ENCODE measurements at places on chromosomes 1 and 21.

GRCh38 chr1:66769512-66770229 is 17.4 kb downstream of the DYNLT5 start:
- DNase-seq: no peak

DNA sequence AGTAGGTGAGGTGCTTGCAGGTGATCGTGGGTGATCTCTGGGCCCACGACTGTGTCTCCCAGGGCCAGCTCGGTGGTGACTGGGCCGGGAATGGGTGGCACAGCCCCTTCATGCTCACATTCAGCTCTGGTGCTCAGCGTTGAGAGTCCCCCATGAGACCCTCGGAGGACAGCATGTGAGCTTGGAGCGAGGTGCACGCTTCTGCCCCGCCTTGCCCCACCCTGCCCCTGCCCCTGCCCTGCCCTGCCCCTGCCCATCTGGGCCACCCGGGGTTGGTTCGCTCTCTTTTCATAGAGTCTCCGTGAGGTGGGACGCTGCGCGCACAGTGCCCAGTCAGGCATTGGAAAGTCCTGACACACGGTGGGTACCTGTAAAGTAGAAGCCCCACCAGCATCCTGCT is 75.3 kb upstream of the ACTL8 start:
- no peak for DNase-seq

DNA sequence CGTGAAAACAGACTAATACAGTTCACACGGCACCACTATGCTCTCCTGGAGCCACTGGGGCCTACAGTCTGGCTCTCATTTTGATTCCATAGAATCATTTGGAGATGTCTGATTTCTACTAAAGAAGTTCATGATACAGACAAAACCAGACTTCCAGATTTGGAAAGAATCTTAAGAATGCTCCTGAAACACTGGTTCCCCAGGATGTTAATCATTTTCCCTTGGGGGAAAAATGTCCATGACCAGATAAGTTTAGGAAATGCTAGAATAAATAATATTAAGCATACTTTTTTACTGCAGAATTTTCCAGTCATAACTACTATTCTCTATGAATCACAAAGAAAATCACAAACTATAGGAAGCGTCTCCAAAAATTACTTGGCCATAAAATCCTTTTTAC is 63.0 kb upstream of the RGS7 start:
- no peak for DNase-seq

GRCh38 chr1:32695098-32695904 is 7.3 kb downstream of the SYNC start:
- DNase-seq: no peak

DNA sequence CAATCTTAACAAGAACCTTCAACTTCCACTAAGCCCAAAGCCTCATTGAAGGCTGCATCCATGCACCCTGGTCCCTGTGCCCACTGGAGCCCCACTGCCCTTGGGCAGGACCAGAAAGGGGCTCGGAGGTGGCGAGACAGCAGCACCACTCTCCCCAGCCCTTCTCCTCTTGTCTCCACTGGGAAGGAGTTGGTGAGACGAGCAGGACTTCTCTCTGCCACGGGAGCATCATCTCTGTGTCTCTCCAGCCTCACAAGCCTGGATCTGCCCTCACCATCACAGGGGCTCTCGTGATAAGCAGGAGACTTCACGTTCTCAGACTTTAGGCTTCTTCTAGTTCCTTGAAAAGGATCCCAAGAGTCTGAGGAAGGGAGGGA is 7.2 kb upstream of the ETV3L start:
- no peak for DNase-seq

DNA sequence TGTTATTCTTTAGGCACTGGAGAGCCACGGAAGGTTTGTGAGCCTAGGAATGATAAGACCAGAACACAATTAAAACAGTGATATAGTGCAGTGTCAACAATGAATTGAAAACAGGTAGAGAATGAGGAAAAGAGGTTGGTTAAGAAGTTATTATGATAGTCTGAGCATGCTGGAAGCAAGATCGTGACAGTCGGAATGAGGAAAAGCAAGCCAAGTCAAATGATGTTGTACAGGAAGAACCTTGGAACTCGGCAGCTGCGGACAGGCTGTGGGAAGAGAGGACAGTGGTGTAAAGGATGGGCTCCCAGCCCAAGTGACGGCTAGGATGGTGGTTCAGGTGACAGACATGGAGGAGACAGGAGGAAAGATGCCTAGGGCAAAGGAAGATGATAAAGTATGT is 25.6 kb downstream of the MTARC1 start:
- no peak for DNase-seq

DNA sequence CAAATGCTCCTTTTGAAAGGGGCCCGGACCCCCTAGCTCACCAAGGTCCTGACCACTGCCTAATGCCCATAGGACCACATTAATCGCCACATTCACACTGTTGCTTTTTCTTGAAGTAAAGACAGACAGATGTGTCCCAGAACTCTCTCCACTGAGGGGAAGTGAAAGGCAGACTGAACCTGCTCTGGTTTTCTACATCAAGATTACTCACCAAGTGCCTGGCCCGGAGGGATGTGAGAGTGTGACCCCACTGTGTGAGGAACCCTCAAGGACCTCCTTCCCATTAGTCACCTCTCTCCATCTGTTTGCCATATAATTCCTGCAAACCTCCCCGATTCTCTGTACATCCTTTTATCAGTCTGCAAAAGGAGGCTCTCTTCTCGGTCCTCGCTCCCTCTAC is 381.5 kb downstream of the OMA1 start:
- DNase-seq: no peak

- DNase-seq: no peak
Observed at GRCh38 chr1:31198600-31198999, 41.1 kb downstream of the NKAIN1 start.

- no peak for DNase-seq
Observed at GRCh38 chr1:111127923-111128643, 11.8 kb downstream of the DRAM2 start.

GRCh38 chr1:208026880-208027438 is 116.0 kb upstream of the CD34 start:
- no peak for DNase-seq

- no peak for DNase-seq
Observed at GRCh38 chr1:90716552-90717355, at the start of gene BARHL2. BARHL2 (minus strand) TSS chr1:90717302; CDS start chr1:90717195, 107 bp downstream.

GRCh38 chr1:110874324-110875215 is 1.6 kb downstream of the CD53 start:
- no peak for DNase-seq

- no peak for DNase-seq
Observed at GRCh38 chr1:155001425-155001674, 1.3 kb upstream of the ZBTB7B start.

- DNase-seq: no peak
Observed at GRCh38 chr1:53482441-53483153, 23.4 kb downstream of the DMRTB1 start.

GRCh38 chr1:232937741-232938375 is 12.6 kb upstream of the NTPCR start:
- DNase-seq: no peak

DNA sequence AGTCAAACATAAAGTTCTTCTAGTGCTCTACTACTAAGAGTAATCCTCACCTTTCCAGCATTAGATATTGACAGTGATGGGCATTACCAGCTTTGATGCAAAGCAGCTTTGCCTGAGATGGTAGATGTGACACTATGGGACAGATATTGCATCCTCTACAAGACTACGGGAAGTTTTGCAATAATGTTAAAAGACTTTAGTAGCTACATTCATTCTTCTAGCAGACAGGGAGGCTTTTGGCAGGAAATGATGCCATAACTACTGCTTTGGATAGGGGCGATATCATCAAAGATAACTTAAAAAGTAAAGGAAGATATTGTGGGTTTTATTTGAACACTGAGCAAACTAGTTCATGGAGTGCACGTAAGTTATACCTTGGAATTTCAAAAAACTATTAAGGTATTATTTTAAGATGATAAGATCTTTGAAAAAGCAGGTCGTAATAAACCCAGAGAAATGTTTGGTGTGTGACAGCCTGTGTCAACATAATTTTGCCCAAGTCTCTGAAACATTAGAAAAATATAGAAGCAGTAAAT is 368.3 kb upstream of the TMPRSS15 start:
- DNase-seq: no peak

DNA sequence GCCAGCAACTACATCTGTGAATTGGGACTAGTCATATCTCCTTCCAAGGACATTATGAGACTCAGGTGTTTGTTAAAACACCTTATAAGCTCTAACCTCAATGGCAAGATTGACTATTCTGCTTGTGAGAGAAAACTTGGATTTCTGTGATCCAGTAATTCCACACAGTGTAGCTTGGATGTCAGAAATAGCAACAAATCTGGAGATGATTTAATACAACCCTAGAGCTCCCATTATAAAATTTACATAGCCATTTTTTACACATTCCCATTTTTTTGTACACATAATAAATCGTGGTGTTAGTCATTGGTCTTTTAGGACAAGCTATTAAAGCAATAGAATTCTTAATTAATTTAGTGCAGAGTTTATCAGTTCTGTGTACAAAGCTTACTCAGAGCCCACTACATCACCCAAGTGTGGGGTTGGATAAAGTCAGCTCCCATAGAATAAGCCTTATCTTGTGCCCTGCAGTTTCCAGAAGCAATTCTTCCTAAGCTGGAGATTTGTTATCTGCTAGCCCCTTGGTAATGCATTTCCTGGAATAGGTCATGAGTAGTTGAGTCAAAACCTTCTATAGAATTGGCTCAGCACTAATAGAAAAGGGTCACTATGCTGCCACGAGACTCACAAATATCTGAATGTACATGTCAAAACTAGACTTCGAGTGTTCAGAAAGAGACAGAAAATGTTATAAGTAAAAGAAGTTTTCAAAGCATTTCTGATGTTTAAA is 434.0 kb upstream of the RUNX1 start:
- no peak for DNase-seq

DNA sequence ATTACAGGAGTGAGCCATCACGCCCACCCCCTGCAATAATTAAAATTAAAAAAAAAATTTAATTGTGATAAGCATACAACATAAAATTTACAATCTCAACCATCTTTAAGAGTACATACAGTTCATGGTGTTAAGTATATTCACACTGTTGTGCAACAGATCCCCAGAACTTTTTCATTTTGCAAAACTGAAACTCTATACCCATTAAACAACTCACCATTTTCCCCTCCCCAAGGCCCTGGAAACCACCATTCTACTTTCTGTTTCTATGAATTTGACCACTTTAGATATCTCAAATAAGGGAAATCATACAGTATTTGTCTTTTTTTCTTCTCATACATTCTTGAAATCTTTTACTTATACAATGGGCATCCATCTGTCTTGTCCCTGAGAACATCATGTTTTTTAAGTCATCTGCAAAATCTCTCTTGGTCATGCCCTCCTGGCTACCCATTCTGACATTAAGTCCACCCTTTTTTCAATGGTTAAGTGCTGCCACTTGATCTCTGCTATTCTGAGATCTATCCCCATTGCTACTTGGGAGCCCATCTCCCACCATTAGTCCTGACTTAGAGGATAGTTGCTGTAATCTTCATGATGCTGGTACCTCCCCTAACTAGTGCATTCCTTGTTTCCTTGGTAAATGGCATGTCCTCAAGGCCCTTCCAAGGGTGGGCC is 39.4 kb upstream of the ZFYVE9 start:
- DNase-seq: no peak

DNA sequence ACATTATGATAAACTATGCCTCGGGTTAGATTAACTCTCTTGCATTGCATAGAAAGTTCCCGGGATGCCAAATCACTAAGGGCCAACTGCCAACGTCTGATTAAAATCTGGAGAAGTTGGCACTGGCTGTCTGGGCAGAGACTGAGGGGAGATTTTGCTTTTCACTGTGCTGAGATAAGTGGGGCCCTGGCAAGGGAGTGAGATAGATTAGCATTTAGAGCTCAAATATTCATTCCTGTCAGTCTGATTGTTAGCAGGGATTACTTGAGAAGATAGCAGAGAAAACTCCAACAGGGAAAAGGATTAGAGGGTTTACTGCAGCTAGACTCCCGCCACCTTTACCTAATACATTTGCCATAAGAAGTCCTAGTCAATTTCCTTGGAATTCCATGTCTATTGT is 714.1 kb upstream of the CHRM3 start:
- DNase-seq: no peak

DNA sequence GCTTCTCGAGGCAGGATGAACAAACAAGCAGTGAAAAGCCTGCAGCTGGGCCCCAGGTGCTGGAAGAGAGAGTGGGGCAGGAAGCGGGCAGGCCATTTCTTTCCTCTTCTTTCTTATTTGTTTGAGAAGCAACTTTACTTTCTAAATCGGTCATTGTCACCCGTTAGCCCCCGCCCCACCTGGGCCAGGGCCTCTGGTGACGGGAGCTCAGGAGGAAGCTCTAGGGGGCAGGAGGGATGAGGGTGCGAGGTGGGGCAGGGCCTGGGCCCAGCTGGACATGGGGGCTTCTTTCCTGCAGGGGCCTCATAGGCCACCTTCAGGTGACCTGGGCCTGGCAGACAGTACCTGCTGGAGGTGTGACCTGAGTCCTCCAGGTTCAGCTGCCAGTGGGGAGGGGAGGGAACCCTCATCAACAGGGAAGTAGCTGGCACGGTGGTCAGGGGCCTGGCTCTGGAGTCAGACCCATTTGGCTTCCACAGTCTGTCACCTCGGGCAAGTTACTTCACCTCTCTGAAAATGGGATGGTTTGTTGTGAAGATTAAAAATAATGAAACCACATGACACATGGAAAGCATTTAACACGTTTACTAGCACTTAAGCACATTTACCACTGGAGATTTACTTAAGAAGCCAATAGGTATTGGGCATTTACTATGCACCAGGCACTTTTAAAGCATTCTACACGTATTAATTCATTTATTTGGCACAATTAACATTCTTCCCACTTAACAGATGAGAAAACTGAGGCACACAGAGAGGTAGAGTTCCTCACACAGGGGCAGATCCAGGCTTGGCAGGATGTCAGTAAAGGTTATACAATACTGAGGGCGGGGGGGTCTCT is 54.1 kb upstream of the ID3 start:
- no peak for DNase-seq

- no peak for DNase-seq
Observed at GRCh38 chr21:31974454-31974985, 101.7 kb downstream of the HUNK start.

DNA sequence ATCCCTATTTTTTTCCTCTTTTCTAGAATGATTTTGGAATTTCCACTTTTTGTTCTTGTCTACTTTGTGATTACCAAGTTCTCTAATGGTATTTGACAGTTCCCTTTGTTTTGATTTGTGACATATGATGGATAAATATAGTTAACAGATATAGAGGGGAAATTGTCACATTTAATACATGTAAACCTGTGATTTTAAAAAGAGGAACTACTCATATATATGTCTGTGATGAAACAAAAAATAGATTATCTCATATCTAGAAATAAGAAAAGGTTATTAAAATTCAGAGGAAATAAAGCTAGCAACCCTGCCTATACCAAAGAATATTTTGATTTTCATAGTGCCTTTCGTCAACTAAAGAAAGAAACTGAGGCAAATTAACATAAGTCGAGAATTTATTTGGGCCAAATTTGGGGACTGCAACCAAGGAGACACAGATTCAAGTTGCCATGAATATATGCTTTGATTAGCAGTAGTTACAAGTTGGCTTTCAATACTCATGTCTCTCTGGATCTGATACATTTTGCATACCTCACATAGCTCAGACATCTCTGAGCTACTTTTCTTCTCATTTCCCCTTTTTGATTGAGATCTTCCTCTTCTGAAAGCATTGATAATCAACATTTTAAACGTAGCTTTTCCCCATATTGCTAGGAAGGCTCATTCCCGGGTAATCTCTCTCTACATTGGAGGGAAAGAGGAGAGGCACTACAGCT is 15.6 kb upstream of the C21orf91 start:
- no peak for DNase-seq

Measured in left forelimb (tissue), 1 donor.